ENCODE measurements at places on chromosomes 1 and 21.

GRCh38 chr1:50047916-50048694 lies 24.4 kb upstream of the AGBL4 start:
- DNase-seq = peak; percentile 59

DNA sequence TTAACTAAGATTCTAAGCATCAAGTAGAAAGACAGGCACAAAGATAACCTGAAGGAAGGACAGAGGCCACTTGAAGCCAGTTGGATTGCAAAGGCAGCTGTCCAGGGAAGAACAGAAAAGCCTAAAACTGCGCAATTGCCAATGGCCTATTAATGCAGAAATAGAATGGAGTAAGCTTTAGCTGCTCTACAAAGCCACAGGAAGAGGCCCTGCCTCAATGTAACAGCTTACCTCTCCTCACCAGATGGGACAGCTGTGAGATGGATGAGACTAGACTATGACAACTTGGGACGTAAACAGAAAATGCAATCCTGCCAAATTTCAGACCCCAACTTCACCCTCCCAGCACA lies 176.5 kb downstream of the EIF4G3 start:
- DNase-seq = no peak

GRCh38 chr1:27571439-27572018 lies 32.4 kb downstream of the AHDC1 start:
- DNase-seq = no peak

DNA sequence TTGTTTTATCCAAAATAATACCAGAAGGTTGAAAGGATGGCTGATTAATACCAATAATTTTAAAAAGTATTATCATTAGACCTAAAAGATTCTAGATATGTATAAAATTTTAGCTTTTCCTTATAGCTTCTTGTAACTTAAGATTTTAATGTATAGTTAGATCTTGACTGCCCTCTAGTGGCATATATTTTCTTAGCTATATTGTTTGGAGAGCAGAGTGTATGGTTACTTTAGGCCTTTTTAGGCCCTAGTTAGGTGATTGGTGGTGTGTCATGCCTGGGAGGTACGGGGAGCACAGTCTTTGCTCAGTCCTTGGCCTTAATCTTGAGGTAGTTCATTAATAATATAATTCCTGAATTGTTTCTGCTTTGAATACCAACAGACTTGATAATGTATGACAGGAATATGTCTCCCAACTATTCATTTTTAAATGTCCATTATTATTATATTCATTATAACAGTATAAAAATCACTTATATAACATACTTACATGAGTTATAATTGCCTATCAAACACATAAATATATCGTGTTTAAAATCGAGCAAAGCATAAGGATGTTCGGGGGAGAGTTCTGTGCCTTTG lies 328.4 kb downstream of the ZP4 start:
- DNase-seq = peak; percentile 42

- DNase-seq = no peak
Observed at GRCh38 chr21:42260121-42260520, 41.2 kb downstream of the ABCG1 start.

- no peak for DNase-seq
Observed at GRCh38 chr1:80582980-80583379, 1217.8 kb upstream of the ADGRL2 start.

DNA sequence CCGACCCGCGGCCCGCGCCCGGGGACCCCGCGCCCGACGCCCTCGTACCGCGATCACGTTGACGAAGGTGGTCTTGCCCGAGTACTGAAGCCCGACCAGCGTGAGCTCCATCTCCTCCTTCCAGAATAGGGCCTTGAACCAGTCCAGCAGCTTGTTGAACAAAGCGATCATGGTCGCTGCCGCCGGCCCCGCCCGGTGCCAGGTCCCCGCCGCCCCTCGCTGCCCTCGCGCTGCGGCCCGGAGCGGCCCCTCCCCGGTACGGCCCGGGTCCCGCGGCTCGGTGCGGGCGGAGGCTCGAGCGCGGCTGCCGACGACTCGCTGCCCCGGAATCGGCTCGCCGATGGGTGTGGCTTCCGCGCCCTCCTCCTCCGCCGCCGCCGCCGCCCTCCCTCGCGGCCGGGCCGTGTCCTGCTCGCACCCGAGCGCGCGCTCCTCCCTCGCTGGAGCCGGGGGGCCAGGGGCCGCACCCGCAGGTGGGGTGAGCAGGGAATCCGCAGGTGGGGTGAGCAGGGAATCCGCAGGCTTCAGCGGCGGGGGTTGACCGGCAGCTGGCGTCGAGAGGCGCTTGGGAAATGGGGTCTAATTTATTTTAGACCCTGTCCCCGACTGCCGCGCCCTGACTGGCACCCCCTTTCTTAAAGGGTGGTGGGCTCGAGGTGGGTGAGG lies at the start of gene ARL8A:
TSS of gene ARL8A (minus strand) at position 336 of the 666 bp plus-strand sequence. CDS start at position 171, 165 bp downstream.
- DNase-seq = peak; percentile 85

DNA sequence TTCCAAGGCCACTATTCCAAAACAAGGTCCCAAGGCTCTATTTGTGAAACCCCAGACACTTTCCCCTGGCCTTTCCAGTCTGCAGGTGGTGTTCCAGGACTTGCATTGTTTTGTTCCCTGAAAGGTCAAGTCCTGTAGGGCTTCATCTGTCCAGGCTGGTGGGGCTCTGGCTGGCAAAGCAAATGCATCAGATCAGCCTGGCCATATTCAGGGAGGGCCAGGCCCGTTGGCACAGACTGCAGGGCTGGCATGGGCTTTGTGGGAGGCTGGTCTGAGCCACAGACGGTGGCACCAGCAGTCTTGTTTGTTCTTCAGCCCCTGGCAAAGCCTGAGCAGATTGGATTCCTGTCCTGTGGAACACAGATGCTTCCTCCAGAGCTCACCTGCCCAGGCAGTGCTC lies 93.0 kb downstream of the SPATA46 start:
- DNase-seq = no peak

DNA sequence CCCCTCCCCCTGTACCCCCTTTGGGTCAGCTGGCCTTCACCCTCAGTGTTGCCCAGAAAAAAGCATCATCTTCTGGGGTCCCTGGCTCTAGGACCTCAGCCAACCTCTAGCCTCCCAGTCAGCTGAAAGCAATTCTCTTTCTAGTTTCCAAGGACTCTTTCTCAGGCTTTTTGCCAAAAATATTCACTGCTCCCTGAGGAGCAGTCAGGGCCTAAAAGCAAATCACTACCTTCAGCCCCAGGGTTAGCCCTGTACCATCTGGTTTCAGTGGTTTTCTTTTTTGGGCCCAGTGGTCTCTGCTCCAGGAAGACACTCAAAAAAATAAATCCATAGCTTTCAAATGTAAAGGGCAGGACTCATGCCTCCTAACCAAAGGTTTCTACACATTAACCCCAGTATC lies 3.1 kb upstream of the LMOD1 start:
- no peak for DNase-seq

DNA sequence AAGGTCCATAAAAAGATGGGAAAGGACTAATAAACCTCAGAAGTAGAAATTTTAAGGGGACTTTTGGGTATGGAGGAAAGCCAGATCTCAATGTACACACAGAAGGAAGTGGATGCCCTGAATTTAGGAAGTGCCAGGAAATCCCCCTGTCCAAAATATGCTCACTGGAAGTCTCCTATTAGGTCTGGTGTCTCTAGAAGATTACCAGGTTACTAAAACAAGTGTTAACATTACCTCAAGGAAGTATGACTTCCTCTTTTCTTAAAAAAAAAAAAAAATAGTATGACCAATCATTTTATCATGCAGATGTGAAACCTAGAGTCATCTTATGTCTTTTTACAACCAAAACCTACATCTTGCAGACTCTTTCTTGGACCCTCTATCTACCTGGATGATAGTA lies 30.7 kb downstream of the CD58 start:
- no peak for DNase-seq

GRCh38 chr1:229237320-229237719 lies 33.6 kb upstream of the RAB4A start:
- no peak for DNase-seq

- no peak for DNase-seq
Observed at GRCh38 chr1:6447818-6448748, 17.9 kb downstream of the TNFRSF25 start.

DNA sequence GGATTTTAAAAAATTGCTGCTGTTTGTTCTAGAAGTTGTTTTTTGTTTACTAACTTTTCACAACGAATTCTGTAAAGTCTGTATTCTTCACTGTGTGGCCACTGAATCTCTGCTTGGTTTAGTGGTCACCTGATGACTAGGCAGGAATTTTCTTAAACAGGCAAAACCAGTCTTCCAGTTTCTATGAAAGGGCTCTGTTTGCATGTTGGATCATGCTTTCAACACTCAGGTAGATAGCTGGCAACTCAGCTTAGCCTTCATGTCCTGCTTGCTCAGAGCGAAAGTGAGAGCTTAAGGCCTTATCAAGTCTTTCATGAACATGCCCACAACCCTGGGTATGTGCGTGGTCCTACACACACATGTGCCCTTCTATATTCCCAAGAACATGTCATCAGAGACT lies 52.4 kb upstream of the CCDC190 start:
- DNase-seq = no peak

GRCh38 chr1:20343149-20343937 lies 52.7 kb downstream of the VWA5B1 start:
- DNase-seq = no peak

- no peak for DNase-seq
Observed at GRCh38 chr1:230279583-230279945, 146.6 kb downstream of the PGBD5 start.

DNA sequence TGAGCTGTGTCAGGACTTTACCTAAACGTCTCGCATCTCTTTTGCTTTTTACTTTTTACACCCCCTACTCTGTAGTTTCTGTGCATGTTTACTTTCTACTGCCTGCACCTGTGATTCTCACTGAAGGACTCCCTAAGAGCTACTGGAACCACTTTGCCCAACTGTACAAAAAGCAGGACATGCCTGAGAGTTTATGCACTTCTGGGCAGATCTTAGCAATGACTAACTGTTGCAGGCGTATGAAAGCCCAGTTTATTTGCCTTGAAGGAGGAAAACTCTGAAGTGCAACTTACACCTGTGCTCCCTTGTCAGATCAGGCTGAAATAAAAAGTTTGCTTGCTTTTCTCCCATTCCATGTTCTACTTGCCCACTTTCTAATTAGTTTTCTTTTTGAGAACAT lies 467.0 kb upstream of the USP24 start:
- no peak for DNase-seq

GRCh38 chr1:56255516-56256152 lies 323.7 kb downstream of the PLPP3 start:
- DNase-seq = no peak

DNA sequence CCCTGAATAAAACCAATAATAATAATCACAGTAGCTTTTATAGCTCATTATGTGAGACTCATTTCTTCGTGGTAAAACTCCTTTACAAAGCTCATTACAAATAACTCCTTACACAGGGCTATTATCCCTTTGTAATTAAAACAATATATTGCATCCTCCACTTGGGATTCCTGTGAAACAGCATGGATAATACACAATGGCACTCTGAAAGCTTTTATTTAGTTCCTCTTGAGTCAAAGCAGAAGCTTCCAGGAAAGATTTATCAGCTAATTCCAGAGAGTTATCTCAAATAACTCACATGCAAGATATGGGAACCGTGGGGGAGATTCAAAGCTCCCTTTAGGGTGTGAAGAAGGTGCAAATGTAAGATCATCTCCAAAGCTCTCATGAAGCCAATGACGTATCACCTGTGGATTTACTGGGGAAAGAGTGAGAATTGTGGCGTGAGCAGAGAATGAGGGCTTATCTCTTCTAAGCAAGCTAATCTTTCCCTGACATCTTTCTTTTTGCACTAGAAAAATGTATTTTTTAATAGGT lies 60.4 kb upstream of the GJA5 start:
- DNase-seq = no peak

GRCh38 chr1:187854457-187854856 lies 1025.7 kb downstream of the PLA2G4A start:
- no peak for DNase-seq

GRCh38 chr21:17371450-17371849 lies 141.4 kb upstream of the CXADR start:
- peak; percentile 68 for DNase-seq

- DNase-seq = no peak
Observed at GRCh38 chr1:235873571-235873970, 6.9 kb upstream of the LYST start.

GRCh38 chr21:45926281-45926680 lies 55.3 kb upstream of the COL6A1 start:
- no peak for DNase-seq

- DNase-seq = no peak
Observed at GRCh38 chr1:118973531-118974137, 14.5 kb downstream of the TBX15 start.

DNA sequence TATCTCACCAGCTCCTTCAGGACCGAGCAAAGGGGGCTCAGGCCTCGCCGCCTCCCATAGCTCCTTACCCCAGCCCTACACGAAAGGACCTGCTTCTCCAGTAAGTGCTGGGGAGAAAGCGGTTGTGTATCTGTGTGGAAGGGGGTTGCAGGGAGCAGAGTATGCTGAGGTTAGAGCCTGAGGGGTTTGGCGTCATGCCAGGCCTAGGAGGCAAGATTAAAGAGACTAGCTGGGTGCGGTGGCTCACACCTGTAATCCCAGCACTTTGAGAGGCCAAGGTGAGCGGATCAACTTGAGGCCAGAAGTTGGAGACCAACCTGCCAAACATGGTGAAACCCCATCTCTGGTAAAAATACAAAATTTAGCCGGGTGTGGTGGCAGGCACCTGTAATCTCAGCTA lies 14.1 kb upstream of the RASSF5 start:
- DNase-seq = no peak

GRCh38 chr1:219517031-219517430 lies 95.9 kb downstream of the ZC3H11B start:
- no peak for DNase-seq

GRCh38 chr1:154765970-154766369 lies 104.1 kb downstream of the KCNN3 start:
- peak; percentile 55 for DNase-seq

GRCh38 chr1:204528241-204528640 lies 12.0 kb downstream of the MDM4 start:
- DNase-seq = no peak

DNA sequence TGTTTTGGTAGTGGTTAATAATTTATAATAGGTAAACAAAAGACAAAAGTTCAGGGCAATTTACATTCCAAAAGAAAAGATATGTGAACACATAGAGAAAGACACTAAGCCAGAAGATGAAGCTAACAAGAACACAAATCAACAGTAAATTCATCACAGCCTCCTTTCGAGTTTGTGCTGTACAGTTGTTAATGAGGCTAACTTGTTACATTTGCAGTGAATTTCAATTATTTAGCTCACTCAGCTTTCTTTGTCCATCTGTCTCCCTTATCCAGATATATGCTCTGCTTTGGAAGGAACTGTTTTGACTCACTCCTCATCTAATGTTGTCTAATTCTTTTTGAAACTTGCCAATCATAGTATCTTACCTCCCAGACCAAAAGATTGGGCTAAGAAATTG lies 423.3 kb upstream of the OLFM3 start:
- DNase-seq = no peak
